CD4-positive, alpha-beta memory T cell (primary cell): ENCODE measurements at places on chromosomes 7 and 10. TPM values are rescaled to one million over a fixed set of nuclear protein-coding genes. Genes with fewer than 3 reads are reported as not detected.

The WDFY4 gene
- total RNA-seq: 1.00 TPM

The CLCN1 gene
- total RNA-seq: not detected

- DNase-seq: no peak
These were observed 3.1 kb downstream of the STRA8 start for GRCh38 chr7:135236727-135237126.

The WNT16 gene
- not detected for total RNA-seq

DNA sequence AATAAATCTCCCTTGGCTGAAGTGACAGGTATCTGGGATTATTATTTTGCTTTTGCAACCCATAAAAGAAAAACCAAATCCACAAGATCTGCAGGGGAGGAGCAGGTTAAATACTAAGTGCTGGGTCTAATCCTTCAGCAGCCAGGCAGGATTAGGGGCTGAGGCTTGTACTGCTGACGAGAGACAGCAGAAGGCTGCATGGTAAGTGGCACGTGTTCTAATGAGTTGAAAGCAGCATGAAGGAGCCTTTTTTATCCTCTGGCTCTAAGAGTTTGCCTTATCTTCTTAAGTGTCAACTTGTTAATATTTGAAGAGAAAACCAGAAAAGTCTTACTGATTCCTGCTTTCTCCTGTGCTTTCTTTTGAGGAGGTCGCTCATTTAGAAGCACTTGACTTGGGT, 50.0 kb downstream of the LYZL2 start:
- DNase-seq: no peak

- DNase-seq: no peak
These were observed 230.8 kb upstream of the FERD3L start for GRCh38 chr7:19375976-19376375.

The LRRC4 gene
- not detected for total RNA-seq

The FAM25C gene
- total RNA-seq: not detected

DNA sequence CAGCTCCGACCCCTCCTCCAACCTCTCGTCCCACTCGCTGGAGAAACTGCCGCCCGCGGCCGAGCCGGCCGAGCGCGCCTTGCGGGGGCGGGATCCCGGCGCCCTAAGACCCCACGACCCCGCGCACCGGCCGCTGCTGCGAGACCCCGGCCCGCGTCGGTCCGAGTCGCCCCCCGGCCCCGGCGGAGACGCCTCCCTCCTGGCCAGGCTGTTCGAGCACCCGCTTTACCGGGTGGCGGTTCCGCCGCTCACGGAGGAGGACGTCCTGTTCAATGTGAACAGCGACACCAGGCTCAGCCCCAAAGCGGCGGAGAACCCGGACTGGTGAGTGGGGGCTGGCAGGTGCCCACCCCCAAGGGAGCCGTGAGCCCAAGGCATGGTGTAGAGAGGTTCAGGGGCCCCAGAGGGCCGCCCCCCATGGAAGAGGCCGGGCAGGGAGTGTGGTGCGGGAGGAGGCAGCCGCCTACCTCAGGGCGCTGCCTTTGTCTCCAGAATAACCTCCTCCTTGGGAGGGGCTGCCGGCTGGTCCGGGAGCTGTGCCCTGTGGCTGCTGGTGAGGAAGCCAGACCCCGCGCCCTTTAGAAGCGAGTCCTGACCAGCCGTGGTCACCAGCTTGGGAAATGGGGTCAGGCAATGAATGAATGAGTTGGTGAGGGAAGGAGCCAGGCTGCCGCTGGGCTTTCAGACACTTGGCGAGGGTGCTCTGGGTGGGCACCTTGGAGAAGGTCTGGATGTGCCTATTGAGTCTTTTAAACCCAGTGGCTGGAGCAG, 1.3 kb downstream of the FAM20C start:
- DNase-seq: no peak

The NXPH1 gene
- total RNA-seq: not detected

DNA sequence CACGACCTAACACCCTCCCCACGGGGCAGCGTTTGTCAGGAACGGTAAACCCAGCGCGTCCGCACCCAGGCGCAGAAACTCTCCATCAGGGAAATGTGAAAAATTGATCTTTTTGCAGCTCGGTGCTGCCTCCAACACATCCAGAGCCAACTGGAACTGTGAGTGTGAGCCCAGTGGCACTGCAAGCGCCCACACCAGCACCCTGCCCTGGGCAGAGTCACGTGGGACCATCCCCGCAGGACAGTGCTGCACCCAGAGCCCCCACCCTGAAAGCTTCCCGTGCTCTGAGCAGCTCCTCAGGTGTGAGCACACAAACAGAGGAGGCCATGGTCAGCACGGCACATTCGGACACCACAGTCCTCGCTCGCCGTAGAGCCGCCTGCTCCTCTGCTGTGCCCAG, 330.9 kb downstream of the DNAJB6 start:
- no peak for DNase-seq

The BUB3 gene
- 162 TPM for total RNA-seq

DNA sequence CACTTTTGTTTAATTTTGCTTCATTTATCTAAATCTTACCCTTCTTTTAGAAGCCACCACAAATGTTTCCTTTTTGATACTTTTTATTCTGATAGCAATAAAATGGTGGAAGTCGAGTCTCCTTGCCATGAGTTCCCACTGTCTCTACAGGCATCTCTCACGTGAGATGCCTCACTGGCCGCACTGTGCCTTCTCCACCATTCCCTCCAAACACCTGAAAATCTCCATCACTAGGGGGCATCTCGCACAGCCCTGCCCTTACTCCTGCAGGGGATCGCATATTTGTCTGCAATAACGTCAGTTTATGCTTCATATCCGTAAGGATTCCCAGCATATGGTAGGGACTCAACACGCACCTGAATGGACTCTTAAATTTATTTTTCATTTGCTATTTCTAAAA, 56.3 kb upstream of the NCAPG2 start:
- no peak for DNase-seq

- no peak for DNase-seq
These were observed 114.1 kb upstream of the CELF2 start for GRCh38 chr10:10903620-10904019.

DNA sequence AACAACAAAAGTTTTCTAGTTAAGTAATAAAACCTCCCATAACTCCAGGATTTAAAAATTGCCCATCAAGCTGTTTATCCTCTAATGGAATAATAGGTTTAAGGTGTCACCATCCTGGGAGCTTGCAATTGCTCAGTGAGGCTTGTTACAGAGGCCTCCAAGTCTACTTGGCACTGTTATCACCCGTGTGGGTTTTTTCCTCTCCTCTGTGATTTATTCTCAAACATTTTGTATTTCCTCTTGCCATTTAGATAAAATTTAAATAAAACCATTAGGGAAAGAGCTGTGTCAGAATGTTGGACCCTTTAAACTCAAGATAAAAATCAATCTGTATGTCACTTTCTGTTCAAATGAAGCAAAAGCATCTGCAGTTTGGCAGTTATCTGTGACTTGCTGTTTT, 202.6 kb downstream of the GALNT17 start:
- DNase-seq: no peak

GRCh38 chr7:55188590-55189138, 169.8 kb downstream of the EGFR start:
- DNase-seq: no peak

DNA sequence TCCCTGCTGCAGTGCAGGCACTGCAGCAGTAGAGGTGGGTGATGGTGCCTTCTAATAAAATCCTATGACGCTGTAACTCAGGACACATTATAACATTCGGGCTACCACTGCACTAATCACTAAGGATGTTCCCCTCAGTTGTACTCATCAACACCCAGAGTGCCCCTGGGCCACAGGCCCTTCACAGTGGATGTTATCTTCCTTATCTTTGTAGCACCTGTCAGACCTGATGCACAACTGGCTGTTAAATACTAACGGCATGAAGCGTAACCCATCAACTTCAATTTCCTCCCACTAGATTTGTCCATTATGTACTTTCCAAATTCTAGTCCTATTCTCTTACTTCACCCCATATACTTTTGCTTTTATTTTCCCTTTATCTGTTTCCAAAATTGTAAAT, 66.3 kb downstream of the PARD3 start:
- DNase-seq: no peak

DNA sequence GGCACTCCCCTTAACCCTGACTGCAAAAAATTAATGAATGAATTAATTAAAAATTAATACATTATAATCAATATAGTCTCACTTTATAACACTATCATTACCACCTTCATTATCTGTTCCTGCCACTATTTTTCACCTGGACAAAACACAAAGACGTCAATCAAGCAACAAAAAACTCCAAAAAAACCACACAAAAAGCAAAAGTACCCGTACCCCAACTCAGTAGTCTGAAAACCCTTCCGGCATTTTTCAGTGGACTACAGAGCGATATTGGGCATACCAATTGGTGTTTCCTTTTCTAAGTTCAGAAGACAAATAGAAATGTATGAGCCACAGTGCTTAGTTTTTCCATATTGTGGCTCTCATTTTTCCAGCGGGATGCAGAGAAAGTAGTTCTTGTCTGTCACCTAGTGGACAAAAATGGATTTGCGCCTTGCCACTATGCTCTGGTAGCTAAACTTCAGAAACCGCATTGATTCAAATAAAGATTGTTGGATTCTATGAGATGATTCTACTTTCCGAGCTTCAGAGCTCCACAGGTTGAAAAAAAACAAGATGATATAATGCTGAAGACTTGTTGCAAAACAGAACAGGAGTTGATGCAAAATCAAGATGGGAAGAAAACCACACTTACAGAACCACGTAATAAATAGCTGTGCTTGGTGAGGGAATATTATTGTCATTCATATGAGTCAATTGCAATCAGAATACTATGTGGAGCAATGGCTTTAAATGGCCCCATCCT, 50.6 kb upstream of the ITGB1 start:
- peak; percentile 65 for DNase-seq

The LIPN gene
- total RNA-seq: not detected

The PRKAR2B gene
- 0.47 TPM for total RNA-seq

DNA sequence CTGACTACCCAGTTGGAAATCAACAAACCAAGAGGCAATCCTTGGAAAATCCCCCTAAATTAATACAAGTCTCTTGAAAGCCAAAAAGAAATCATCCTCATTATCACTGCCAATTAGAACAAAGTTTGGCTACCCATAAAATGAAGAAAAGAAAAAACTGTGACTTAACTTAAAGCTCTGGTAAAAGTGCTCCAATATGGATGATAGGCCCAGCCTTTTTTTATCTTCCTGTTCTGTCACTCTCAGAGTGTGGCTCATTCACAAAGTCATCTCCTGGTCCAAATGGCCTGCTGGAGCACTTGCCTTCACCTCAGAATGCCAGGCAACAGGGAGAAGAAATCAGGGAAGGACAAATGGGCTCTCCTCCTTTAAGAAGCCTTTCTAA, 155.1 kb upstream of the GHITM start:
- DNase-seq: no peak

DNA sequence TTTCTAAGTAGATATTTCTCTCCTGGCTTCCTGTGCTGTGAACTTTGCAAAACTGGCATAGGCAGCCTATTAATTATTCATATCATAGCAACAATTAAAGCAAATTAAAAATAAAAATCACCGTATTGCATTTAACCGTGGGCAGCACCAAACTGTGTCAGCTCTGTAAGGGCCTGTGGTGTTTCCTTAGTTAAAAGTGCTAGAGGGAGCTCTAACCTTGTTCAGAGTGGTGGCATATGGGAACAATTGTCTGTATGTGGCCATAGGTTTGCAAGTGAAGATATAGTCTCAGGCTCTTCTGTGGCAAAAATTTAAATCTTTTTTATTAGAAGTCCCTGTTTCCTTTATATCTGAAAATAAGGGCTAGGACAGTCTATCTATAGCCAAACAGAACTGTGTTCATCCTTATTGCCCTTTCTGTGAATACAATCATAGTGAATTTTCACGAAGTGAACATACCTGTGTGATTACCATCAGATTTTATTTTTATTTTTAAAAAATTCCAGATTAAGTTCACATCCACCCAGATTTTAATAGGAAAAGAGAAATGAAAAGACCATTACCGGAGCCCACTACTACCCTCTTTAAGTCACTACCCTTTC, 92.6 kb downstream of the POLL start:
- DNase-seq: no peak
